Stimulated activated CD8-positive, alpha-beta memory T cell treated with anti-CD3 and anti-CD28 coated beads, Interleukin-2, amount 100 ng/mL, for 1 hour (primary cell): ENCODE measurements at places on chromosomes 13 and 19.
A peak's percentile ranks its signal among the peaks of the same experiment; 100 is the strongest.

GRCh38 chr19:31099515-31100205 lies 249.6 kb downstream of the TSHZ3 start:
- DNase-seq: no peak

DNA sequence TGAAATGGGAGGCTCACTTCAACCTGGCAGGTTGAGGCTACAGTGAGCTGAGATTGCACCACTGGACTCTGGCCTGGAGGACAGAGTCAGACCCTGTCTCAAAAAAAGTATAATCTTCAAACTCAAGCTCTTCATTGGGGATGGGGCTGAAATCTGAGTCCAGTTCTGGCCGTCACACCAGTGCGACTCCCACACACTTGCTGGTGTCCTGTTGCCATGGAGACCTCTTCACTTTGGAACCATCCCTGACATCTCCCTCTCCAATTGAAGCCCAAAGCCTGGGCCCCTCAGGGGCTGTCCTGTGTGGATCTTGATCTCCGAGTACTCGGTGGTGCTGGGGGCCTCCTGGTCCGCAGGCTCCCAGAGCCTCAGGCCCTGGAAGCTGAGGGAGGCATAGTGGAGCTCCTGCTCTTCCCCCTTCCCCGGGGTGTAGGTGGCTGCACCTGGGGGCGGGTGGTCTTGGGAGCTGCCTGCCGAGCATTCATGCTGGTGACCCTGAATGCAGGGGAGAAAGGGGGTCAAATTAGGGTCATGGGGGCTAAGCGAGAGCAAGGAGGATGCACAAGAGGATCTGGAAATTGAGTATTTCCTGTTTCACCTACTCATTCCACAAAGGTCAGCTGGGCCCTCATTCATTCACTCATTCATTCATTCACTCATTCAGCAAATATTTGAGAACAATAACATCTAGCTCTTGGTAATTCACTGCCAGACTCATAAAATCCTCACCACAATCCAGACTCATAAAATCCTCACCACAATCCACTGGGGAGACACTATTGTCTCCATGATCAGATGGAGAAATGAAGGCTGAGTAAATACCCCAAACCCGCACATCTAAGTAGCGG lies 11.0 kb downstream of the SIGLEC11 start:
- DNase-seq: no peak

DNA sequence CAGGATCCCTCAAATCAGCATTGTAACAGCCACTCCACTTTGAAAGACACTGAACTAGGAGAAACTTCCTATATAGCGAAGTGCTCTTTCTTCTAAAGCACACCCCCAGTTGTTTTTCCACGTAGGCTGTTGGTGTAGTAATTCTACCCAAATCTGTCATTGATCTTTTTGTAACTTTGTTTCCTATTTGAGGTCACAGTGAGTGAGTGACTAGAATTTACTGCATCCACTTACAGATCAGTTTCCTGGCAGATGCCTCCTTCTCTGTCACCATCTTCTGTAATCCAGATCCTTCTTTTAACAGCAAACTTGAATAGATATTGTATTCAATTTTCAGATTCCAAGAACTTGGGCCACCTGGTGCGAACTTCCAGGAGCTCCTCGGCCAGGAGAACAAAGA lies 15.3 kb downstream of the ZAR1L start:
- DNase-seq: no peak

GRCh38 chr19:38402967-38403674 lies at the start of gene FAM98C:
Gene FAM98C (plus strand): TSS chr19:38403093. CDS start chr19:38403154, 61 bp downstream.
- DNase-seq: peak; percentile 95

DNA sequence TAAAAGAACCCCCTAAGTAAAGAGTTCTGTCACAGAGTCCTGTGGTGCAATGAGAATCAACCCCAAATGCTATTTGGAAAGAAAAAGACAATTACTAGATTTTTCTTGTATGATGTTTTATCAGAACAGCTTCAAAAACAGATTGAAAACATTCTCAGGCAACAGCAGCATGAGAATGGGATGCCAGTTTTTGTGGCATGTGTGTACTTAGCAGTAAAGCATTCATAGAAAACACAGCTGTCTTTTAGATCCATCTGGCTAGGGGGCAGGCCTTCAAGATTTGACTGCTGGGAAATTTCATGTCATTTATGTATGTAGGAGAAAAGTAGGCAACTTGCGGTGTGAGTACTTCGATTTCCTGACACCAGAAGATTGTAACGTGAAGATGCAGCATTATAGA lies 170.5 kb upstream of the HTR2A start:
- DNase-seq: no peak

DNA sequence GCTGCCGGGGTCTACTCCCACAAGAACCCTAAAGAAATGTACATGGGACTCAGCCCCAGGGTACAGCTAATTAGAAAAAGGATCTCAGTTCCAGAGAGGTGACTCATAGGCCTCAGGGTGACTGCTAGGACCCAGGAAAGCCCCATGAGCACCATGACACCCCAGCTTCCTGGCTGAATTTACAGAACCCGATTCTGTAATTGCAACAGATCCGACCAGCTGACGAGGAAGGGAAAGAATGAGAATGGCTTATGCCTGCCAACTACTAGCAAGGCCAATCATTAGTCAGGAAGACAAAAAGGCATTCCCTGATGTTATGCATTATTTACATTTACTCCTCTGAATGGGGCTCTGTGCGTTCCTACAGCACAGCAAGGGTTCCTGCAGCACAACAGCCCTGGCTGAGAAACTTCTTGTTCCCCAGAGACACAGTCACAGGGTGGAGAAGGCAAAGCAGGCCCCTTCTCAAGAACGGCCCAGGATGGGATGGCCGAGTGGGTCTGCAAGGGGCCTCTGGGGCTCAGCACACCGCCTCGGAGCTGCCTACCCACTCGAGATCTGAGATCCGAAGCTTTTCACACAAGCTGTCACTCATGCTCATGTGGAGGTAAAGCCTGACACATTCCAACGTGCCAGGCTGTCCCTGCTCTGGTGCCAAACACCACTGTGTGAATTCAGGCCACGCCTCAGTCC lies 27.2 kb downstream of the PBX4 start:
- peak; percentile 26 for DNase-seq

DNA sequence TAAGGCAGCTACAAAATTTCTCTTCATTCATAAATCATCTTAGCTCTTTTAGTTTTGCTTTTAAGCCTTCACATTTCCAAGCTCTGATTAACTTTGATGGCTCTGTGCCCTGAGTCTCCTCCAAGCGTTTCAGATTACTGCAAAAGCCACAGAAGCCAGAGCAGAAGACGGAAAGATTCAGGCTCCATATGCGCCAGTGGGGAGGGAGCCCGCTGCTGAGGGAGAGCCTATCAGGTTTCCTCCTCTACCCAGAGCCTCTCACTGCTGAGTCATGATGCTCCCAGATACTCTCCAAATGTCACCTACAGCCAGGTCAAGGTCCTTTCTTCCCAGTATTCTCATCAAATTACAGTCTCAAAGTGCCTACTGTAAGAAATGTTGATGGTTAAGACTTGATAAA lies 193.6 kb downstream of the RAP2A start:
- no peak for DNase-seq

DNA sequence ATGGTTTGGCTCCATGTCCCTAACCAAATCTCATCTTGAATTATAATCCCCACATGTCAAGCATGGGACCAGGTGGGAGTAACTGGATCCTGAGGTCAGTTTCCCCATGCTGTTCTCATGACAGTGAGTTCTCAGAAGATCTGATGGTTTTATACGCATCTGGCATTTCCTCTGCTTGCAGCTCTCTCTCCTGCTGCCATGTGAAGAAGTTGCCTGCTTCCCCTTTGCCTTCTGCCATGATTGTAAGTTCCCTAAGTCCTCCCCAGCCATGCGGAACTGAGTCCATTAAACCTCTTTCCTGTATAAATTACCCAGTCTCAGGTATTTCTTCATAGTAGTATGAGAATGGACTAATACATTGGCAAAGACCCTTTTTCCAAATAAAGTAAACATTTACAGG lies 96.8 kb downstream of the TSHZ3 start:
- no peak for DNase-seq

DNA sequence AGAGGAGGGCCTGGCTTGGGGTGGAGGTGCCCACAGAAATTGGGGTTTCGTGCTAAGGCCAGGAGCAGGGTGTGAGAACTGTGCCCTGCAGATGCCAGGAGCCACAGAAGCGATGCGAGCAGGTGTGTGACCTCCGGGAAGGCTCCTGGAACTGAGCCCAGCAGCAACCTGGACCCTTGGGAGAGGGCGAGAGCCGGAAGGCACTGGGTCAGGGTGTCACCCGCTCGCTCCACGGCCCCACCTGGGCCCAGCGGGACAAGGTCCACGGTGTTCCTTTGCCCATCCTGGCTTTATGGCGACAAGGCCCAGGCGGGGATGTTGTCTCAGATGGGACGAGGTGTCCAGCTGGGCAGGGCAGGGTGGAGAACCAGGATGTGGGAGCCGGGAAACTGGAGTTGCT lies 4.2 kb downstream of the MISP start:
- no peak for DNase-seq

DNA sequence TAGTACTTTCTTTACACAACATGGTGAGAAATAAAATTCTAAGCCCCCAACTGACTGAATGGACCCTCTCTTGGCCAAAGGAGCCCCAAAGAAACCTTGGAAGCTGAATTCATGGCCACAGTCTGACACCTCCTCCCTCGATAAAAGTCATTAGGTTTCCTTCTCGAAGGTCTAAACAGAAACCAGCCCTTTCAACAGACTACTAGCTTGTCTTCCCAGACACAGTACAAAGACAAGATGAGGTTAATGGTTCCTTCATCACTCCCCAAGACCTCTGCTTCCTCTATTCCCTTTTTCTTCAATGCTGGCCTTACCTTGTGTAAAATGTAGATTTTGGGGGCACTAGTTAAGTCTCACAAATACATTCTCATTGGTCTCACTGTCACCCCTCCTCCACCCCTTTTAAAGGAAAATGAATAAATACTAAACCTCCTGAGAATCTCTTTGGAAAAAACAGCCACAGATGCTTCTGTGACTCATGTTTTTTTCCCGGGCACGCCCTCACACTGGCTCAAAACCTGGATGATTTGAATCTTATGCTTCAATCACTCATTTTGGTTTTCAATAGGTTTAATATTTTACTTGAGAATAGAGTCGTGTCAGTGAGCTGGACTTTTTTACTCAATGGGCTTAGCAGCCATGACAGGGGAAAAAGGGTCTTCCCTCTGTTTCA lies 65.8 kb upstream of the MED4 start:
- no peak for DNase-seq

GRCh38 chr13:111153977-111154332 lies 38.8 kb downstream of the ARHGEF7 start:
- DNase-seq: peak; percentile 14

GRCh38 chr19:18083929-18084684 lies 2.6 kb downstream of the IL12RB1 start:
- DNase-seq: no peak

- no peak for DNase-seq
Observed at GRCh38 chr13:40207001-40207478, 459.4 kb downstream of the FOXO1 start.

DNA sequence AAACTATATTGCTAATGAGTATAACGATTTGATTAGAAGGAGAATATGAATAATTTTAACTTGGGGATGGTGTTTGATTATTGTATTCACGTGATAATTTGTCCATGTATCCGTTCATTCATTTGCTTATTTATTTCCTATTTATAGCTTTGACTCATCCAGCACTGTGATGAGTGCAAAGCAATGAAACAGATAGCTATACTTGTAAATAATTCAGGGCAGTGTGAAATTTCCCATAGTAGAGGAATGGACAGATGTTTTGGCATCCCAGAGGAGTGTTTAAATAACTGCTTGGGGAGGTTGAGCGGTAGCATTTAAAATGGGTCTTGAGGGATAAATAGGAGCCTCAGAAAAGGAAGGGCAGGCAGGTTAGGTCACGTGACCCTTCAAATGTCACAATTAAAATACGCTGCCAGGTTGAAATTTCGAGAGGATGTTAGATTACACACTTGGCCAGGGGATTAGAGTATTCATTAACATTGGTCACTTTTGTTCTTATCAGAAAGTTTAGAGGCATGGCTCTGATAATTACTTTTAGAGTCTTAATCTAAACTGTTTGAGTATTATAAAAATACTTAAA lies 14.7 kb downstream of the FGF9 start:
- no peak for DNase-seq

DNA sequence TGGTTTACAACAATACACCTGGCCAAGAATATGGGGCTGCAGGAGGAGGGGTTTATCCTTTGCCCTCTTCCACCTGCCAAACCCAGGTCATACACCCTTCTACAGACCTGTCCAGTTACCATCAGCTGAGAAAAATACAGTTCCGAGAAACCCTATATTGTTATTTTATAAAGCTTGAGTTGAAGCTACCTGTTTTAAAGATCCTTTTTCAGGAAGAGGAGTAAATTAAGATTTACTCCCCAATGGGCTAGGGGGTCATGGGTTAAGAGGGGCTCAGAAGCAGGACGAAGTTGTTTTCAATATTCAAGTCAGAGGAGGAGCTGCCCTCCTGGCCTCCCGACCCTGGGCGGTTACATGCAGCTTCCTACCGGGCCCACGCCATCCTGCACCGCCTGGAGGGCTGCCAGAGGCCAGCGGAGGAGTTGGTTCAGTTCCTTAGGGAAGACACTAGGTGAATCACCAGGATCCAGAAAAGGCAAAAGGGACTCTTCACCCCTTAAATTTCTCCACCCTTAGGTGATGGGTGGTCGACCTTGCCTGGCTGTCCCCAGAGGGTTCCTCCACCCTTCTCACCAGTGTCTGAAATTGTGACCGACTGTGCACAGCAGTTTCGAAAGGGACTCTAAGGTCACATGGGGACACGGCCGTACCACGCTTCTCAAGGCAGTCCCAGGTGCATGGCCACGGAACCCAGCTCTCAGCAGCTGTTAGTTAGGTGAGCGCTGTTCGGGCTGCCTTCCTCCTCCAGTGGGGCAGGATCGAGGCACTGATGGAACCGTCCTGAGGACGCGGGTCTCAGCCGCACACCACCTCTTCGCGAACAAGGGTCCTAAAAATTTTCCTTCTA lies 1.2 kb downstream of the GJB2 start:
- no peak for DNase-seq

DNA sequence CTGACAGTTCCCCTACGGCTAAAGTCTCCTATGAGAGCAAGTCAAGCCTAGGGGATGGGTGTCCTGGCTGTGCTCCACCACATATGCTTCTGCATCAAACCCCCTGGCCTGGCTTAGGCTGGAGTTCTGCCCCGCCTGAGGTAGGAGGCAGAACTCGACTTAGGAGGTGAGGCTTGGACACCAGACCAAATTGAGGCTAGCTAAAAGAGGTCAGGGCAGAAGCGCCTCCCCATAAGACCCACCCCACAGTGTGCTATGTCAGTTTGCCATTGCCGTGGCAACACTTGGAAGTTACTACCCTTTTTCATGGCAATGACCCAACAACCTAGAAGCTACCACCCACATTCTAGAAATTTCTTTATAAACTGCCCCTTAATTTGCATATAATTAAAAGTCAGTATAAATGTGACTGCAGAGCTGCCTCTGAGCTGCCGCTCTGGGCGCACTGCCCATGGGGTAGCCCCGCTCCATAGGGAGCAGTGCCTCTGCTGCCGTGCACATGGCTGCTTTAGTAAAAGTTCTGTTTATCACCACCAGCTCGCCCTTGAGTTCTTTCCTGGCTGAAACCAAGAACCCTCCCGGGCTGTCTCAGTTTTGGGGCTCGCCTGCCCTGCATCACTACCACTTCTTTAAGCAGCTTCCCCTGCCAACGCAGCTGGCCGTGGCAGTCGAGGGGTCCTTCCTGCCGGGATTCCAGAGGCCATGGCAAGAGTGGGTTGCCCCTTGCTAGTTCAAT lies 20.2 kb downstream of the AP1M1 start:
- no peak for DNase-seq

- no peak for DNase-seq
Observed at GRCh38 chr19:5641171-5641570, 18.3 kb downstream of the SAFB start.

- DNase-seq: no peak
Observed at GRCh38 chr13:48493851-48494250, 39.0 kb downstream of the RCBTB2 start.

GRCh38 chr13:49806126-49806536 lies 13.6 kb upstream of the KPNA3 start:
- DNase-seq: no peak
